CD4-positive, alpha-beta T cell treated with Interleukin-21 for 1 hour (primary cell): ENCODE measurements at places on chromosomes 12 and 14.

GRCh38 chr12:130992979-130993538 is 39.4 kb downstream of the ADGRD1 start:
- DNase-seq = no peak

DNA sequence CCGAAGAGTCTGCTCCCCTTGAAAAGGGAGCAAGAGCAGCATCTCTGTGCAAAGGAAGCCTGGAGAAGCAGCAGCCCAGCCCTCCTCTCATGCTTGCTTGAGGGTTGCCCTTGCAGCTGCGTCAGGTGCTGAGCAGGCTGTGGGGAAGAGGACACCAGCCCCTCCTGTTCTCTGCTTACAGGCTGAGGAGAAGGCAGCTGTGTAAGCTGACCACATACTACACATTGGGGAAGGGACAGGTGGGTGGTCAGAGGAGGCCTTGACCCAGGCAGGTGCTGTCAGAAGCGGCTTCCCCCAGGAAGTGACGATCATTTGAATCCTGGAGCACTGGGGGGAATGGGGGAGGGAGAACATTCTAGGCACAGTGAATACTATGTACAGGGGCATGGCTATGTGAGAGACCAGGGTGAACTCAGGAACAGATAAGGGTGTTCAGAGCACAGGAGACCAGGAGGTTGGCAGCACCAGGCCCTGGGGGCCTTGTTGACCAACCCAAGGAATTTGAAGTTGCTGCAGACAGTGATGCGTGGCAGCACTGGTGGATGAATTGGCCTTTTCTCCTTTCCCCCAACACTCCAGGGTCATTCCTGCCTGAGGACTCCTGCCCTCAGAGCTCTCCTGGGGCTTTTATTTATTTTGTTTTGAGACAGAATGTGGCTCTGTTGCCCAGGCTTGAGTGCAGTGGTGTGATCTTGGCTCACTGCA is 2.7 kb upstream of the KLC1 start:
- no peak for DNase-seq

DNA sequence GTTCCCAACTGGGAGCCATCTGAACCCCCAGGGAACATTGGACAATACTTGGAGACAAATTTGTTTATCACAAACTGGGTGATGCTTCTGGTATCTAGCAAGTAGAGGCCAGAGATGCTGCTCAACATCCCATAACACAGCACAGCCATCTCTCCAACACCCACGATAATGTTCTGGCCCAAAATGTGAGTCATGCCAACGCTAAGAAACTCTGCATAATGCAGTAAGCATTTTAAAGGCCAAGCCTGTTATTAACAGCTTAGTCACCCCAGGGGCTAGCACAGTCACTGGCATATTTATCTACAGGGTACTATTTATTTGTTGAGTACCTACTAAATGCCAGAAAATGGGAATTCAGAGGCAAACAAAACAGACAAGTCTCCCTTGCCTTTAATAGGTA is 873.1 kb upstream of the TMEM132C start:
- DNase-seq = no peak

DNA sequence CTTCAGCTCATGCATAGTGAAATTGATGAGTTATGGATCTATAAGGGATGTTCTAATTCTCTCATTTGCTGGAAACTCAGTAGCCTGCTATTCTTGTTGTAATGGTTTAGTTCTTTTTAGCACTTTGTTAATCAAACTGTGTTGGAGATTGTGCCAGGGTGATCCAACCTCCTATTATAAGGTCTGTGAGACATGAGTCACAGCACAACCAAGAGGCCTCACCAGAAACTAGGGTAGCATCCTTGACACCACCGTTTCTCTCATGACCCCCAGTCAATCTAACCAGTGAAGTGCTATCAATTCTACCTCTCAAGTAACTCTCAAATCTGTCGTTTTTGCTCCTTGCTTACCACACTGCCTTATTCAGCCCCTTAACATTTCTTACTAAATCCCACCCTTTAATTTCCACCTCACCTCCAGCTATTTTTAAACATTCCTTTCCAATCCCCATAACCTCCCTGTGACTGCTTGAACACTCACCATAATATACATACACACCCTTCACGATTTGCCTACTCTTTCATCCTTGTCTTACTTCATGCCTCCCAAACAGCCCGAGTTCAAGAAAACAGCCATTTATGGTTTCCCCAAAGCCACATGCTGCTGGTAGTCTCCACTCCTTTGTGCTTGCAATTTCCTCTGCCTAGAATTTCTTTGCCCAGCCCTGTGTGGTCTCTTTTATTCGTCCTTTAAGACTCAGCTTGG is 53.9 kb upstream of the NUDT4 start:
- no peak for DNase-seq
